NCI-H1092 (cell line): ENCODE measurements at places on chromosomes 16 and 17.

DNA sequence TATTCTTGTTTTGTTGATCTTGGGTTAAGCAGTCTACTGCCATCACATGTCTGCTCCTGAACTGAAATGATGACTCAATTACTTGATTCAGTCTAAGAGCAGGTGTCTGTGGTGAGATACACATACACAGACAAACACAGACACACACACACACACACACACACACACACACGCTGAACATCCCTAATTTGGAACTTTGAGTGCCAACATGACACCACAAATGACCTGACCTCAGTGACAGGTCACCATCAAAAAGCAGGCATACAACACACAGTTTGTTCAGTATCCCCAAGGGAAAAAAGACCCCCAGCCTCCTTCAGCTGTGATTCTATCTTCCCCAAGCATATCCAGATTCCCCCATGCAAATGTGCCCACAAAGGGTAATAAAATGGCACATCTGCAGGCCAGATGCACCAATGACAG, 130.1 kb upstream of the TMEM97 start:
- DNase-seq, result no peak

- DNase-seq, result no peak
Observed at GRCh38 chr16:71250461-71251235, 20.1 kb upstream of the HYDIN start.

- DNase-seq, result no peak
Observed at GRCh38 chr17:81961521-81962498, 823 bp upstream of the NOTUM start.

DNA sequence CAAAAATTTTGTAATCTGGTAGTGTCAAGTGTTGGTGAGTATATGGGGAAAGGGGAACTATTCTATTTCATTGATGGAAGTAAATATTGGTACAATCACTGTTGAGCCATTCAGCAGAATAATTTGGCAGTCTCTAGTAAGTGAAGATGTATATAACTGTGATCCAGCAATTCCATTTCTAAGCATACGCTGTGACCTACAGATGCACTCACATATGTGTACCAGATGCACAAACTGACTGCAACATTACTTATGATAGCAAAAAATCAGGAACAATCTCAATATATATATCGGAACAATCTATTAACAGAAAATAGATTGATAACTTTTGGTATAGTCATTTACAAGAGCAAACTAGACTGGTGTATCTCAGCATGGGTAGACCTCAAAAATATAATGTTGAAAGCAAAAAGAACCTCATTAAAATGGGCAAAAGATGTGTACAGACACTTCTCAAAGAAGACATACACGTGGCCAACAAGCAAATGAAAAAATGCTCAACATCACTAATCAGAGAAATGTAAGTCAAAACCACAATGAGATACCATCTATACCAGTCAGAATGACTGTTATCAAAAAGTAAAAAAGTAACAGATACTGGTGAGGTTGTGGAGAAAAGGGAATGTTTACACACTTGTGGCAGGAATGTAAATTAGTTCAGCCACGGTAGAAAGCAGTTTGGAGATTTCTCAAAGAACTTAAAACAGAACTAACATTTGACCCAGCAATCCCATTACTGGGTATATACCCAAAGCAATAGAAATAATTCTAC, 20.7 kb downstream of the ADAP2 start:
- DNase-seq, result no peak

- no peak for DNase-seq
Observed at GRCh38 chr17:76451506-76451905, 1.4 kb downstream of the UBE2O start.

- DNase-seq, result no peak
Observed at GRCh38 chr17:3385869-3386816, at the start of gene OR3A2. Gene OR3A2, minus strand, starts transcription at chr17:3386308.

GRCh38 chr16:57388359-57389086, 16.0 kb upstream of the CCL17 start:
- no peak for DNase-seq
